ENCODE measurements at places on chromosomes 2 and 18.
A peak's percentile ranks its signal among the peaks of the same experiment; 100 is the strongest.

DNA sequence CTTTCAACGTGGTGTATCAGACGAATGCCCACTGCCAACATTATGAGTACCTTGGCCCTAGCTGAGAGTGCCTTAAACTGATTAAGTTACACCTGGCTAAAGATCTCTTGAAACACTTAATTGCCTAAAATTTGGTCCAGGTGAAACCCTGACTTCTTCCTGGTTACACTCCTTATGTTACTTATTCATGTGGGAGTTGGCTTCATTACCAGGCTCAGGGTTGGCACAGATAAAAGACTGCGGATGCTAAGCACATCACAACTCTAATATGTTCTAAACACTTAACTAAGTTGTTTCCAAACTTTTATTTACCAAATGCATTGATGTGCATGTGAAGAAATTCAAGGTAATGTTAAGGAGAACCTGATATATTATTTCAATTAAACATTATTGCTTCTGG is 298.9 kb downstream of the TCF4 start:
- peak; percentile 23 for DNase-seq

DNA sequence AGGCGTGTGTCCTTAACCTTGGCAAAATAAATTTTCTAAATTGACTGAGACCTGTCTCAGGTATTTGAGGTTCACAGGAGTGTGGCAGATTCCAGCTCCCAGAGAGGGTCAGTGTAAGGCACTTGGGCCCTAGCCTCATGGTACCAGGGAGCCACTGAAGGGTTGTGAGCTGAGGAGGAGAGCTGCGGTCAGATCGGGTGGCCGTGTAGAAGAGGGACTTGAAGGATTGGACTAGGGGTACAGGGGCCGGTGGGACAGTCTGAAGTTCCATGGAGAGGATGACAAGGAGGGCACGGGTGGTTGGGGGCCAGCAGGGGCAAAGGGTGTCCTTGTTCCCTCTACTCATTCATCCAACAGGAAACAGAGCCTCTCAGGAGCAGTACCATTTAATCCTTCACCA is 327.0 kb upstream of the HS6ST1 start:
- no peak for DNase-seq

DNA sequence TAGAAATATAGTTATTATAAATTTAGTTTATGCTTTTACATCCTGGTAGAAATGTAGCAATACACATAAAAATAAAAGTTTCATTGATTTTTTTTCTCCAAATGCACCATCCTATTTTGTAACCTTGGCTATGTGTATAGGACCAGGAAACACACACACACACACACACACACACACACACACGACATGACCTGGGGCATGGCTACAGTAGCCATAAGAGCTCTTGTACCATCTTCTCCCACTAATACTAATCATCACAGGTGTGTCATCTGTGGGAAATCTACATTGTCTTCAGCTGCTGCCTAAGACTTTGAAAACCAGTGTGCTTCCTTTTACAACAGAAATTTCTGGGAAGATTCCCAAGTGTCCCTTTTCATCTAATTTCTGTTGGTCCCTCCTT is 144.3 kb downstream of the MCFD2 start:
- no peak for DNase-seq

GRCh38 chr18:29779096-29779495 is 1263.4 kb downstream of the DSC3 start:
- no peak for DNase-seq

GRCh38 chr2:164115806-164116205 is 380.0 kb upstream of the FIGN start:
- no peak for DNase-seq

- no peak for DNase-seq
These were observed 773.9 kb upstream of the LRATD1 start for GRCh38 chr2:13858626-13859025.

DNA sequence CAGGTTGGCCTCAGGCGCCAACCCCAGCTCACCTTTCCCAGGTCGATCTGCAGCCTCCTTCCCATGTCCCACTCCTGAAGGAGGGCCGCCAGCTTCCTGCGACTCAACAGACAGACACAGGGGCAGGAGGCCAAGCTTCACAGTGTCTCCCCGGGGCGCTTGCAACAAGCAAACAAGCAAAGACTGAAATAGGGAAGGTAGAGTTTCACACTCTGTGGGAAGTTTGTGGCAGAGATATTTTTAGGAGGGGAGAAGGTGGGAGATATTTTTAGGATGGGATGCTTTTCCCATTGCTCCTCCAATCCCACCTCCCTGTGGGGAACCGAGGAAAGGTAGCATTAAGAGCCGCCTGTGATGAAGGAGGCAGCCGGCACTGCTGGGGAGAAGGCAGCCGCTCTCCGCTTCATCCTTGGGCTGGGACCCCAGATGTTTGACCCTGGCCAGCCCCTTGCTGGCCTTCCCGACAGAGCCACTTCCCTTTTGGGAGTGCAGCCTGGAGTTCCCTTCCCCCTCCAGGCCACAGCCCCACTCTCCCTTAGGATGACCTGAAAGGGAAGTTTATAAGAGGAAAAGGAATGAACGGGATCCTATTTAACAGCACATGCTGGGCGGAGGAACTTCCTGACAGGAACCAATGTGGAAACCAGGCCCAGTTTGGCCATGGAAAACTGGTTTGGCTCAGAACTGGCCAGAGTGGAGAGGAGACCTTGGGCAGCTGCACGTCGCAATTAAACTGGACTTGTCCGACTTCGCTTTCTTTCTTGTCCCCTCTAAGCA is 142.2 kb upstream of the SMAD2 start:
- no peak for DNase-seq

GRCh38 chr2:175631245-175631623 is 370.8 kb downstream of the LNPK start:
- no peak for DNase-seq

GRCh38 chr2:96143231-96143847 is 1.9 kb downstream of the DUSP2 start:
- no peak for DNase-seq

DNA sequence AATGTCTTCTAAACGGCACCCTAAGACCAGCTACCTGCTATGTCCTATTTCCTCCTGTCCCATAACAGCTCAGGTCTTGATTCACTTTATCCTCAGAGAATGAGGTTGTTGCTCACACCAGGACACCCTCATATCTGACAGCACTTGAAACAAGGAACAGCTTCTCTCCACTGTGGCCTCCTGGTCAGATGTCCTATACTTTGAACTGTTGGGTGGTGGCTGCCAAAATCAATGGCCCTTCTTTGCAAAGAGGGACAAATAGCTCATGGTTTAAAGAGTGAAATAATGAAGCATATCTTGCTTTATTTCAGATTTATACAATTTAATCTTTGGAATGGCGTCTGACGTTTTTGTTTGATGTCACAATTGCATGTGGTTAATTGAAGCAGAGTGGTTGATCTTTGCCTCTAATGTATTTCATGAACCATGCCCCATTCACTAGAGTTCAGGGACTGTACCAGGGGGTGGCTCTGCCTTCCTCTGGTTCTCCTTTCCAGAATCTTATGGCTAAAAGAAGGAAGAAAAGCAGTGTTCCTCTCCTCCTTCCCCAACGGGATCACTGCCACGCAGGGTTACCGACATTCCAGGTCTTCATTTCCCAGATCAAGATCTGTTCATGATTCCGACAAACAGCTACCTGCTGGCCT is 24.1 kb upstream of the ZCCHC2 start:
- no peak for DNase-seq

- no peak for DNase-seq
These were observed 16.3 kb downstream of the FBLN7 start for GRCh38 chr2:112154246-112155117.

DNA sequence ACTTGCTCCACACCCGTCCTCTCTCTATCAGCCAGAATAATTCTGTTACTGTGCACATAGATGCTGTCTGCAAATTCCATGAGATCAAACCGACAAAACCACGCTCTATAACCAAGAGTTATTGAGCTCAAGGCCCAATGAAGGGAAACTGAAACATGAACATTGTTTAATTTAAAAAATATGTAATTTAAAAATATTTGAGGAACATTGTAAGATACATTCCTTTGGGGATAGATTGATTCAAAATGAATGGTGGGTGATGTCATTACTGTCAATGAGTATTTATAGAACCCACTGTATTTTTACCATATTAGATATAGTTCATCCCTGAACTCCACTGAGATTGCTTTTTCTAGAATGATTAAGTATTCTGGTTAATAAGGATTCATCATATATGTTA is 50.4 kb downstream of the NCKAP5 start:
- no peak for DNase-seq

- peak; percentile 7 for DNase-seq
These were observed 88.7 kb upstream of the TXNDC2 start for GRCh38 chr18:9796935-9797549.

- DNase-seq, result no peak
These were observed 64.7 kb downstream of the RAPH1 start for GRCh38 chr2:203470371-203470770.

DNA sequence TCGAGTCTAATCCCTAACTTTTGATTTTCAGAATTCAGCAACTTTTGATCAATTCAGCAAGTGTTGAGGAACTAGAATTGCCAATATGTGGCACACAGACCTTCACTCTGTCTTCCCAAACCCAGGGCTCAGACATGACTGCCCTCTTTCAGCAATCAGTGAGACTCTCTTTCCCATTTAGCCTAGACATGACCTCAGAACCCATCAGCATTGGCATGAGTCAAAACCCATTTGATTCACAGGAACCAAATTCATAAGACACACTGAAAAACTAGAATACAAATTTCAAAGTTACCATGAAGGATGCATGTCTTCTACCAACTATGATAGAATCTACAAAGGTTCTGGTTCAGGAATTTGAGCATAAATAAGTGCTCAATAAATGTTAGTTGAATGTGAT is 113.6 kb upstream of the MAP3K20 start:
- DNase-seq, result no peak

- peak; percentile 19 for DNase-seq
These were observed 97.2 kb downstream of the SEPTIN10 start for GRCh38 chr2:109516445-109517117.

- no peak for DNase-seq
These were observed 978.8 kb upstream of the POU3F3 start for GRCh38 chr2:103875131-103875530.

DNA sequence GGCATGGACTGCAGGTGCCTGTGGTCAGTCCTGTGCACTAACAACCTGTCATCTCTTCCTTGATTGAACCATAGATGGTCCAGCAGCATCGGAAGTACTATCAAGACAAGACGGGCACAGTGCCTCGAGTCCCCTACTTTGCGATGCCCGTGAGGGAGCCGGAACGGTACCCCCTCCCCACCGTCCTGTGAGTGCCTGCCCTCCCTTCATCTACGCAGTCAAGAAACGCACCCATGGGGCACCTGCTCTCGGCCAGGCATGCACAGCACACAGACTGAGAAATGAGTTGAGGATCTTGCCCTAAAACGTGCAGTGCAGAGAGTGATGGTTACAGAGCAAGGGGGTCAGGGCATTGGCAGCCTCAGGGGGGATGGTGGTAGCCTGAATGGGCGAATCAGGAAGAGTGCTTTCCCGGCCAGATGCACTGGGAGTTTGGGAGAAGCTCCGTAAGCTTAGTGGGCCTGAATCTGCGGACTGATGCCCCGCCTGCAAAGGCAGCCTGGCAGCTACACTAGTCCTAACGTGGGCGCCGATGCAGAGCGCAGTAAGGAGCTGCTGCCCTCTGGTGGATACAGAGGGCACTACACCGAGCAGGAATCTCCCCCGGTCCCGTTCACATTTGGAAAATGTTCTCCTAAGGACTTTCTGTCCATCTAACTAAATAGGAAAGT is 63.6 kb downstream of the CIB4 start:
- no peak for DNase-seq

- no peak for DNase-seq
These were observed 6.2 kb downstream of the KCNJ13 start for GRCh38 chr2:232770207-232770606.

DNA sequence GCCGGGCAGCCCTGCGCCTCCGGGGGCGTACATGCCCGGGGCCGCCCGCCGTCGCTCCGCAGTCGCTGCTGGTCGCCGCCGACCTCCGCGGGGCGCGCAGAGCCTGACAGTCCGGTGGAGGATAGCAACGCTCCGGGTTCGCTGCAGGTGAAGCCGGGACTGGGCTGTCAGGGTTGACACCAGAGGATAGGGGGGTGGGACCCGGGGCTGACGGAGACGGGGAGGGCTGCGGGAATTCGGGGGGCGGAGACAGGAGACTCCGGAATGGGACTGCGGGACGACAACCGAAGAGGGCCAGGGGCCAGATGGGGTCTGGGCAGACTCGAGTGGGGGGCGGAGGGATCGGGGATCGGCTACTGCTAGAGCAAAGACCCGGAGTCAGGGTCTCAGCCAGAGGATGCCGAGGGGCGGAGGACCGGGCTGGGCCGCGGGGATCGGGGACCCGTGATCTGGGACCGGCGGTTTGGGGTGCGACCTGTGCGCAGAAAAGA is 403 bp downstream of the TMEM127 start:
- no peak for DNase-seq

GRCh38 chr2:195382186-195382585 is 274.8 kb upstream of the SLC39A10 start:
- no peak for DNase-seq

DNA sequence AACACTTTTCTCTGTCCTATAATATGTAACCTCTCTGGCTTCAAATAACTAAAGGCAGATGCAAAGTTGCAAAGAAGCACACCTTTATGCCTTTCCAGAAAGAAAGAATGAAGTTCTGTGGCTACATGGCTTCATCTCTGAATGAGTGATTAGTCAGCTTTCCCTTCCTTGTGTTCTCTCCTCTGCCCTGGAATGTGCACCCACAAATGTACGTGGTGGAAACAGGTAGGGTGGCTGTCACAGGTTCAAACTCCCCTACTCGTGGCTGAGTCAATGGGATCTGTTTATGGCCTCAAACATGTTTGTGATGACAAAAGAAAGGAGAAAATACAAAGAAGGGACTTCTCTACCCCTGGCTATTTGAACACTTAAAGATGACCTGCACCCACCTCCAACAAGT is 55.5 kb upstream of the ACVR2A start:
- DNase-seq, result no peak

DNA sequence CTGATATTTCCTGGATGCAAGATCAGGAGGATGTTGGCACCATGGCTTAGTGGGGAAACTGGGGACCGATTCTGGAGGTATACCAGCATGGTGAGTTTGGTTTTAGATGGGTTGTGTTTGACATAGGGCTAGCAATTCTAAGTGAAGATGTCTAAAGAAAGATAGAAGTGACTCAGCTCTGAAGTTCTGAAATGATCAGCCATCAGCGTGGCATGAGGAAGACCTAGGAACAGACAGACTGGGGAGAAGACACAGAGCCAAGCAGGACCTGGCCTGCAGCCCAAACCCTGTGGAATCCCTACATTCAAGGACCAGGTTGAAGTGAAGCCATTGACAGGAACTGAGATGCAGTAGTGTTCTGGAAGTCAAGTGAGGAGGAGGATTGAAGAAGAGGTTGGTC is 39.8 kb downstream of the HRH4 start:
- DNase-seq, result no peak
